ENCODE measurements at places on chromosomes 1 and 21.

DNA sequence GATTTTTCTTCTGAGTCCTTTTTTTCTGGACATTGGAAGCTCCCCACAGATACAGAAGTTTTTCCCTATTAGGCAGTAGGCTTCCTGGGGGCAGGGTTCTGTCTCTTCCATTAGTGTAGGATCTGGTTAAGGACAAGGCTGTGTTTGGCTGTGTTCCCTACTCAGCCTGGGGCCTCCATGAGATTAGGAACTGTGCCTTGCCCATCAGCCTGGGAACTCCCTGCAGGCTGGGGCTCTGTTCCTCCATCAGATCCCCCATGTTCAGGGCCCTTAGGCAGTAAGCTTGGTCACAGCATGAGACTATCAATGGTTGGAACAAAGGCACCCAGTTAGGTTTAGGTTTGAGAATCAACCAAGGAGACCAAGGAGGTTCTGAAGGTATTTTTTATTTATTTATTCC is 22.7 kb downstream of the NAV1 start:
- no peak for DNase-seq

DNA sequence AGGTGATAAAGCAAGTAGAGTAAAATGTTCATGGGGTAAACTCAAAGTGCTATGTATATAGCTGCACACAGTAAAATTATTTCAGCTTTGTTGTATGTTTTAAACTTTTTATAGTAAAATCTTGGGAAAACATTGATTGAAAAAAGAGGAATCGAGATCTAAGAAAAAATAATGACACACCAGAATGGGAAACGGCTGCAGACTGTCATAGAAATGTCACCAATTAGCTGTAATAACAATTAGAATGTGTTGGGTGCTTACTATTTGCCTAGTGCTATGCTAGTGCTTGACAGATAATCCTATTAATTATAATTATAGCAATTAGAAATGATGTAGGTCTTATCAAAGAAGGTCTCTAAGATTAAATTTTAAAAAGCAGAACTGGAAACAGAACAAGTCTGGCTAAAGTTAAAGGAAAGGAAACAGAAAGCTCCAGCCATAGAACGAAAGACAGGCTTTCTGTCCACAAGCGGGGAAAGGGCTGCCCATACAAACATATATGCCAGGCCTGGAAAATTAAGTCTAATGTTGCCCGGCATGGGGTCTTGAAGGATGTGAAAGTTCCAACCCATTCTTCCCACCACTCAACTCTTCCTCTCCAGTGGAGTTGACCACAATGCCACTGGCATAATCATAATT is 5.0 kb downstream of the PCNX2 start:
- no peak for DNase-seq

DNA sequence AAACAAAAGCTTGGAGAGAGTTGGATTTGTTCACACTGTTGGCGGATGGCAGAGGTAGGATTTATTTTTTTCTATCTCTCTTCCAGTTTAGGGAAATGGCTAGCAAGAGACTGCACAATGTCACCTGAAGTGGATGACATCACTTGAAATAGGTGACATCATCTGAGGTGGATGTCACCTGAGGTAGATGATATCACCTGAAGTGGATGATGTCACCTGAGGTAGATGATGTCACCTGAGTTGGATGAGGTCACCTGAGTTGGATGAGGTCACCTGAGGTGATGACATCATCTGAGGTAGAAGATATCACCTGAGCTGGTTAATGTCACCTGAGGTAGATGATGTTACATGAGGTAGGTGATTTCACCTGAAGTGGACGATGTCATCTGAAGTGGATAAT is 413.4 kb downstream of the DSCAM start:
- no peak for DNase-seq

DNA sequence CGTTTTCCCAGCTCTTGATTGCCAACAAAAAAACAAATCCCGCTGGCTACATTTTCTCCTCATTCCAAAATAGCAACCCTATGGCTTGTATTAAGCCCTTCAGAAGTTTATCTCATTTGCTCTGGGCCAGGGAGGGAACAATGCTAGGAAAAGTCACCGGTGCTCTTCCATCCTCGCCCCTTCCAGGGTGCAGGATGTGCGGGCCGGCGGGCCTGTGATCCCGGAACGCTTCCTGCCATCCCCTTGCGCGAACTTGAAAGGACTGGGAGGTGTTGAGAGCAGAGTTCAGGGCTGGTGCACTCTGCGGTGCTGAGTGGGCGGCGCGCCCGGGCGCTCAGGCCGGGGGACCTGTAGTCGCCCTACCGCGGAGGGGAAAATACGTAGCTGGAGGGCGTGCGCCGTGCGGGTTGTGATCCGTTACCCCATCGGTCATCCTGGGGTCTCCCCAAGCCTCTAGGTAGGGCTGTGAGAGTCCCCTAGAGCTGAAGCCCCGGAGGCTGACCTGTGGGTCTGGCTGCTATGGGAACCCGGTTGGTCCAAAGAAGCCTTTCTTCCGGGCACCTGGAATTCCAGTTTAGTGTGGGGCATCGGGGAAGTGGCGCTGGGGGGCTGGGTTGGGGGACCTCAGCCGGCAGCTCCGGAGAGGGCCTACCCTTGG is 13.1 kb downstream of the NR5A2 start:
- no peak for DNase-seq

DNA sequence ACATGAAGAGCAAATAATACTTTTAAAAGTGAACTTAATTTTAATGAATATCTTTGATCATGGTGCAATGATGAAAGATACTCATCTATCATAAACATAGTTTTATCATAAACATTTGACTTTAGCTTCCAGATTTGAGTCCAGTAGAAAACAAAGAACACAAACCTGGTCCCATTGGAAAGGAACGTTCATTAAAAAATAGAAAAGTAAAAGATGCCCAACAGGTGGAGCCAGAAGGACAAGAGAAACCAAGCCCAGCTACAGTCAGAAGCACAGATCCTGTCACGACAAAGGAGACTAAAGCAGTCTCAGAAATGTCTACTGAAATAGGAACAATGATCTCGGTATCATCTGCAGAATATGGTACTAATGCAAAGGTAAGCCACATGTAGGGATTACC is 55.6 kb upstream of the MYOCOS start:
- DNase-seq = no peak

- DNase-seq = no peak
These were observed 16.9 kb downstream of the ATG4C start for GRCh38 chr1:62800825-62801306.

DNA sequence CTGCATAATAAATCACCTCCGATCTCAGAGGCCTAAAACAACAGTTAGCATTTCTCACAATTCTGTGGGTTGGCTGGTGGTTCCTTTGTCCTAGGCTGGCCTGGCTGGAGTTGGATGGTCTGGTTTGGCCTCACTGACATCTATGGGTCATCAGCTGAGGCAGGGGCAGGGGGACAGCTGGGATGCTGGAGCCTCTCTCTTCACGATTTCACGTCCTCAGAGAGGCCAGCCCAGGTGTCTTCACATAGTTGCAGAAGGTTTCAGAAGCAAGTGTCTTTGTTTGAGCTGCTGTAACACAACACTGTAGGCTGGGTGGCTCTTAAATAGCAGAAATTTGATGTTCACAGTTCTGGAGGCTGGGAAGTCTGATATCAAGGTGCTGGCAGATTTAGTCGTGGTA is 155.5 kb upstream of the CACNA1E start:
- DNase-seq = no peak

DNA sequence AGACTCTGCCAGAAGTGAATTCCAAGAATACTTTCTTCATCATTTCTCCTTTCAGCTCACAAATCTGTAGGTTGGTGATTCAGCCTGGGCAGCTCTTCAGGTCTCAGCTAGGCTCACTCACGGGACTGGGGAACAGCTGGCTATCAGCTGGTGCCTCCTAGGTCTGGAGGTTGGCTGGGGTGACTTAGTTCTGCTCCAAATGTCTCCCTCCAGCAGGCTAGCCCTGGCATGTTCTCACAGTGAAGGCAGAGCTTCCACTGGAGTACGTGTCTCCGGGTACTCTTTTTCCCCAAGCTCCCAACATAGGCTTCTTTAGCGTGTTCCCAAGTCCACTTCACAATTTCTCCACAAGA is 12.5 kb upstream of the VAMP4 start:
- DNase-seq = no peak

GRCh38 chr1:182330303-182330702 is 61.3 kb downstream of the GLUL start:
- no peak for DNase-seq

DNA sequence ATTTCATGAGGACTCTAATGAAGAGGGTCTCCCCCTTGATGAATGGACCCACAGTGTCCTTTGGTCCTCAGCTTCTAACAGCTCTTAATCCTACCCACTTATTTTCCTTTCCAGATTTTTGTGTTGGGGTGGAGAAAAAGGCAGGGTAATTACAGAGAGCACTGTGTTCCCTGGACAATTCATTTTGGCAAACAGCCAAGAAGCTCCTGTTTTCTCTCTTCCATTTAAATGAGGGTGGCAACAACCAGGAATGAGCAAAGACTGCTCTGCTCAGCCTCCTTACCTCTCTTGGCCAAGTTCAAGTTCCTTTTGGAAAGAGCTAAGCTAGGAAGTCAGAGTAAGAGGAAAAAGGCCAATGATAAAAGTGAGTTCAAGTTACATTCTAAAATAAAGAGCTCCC is 11.9 kb downstream of the XKR8 start:
- DNase-seq = no peak

DNA sequence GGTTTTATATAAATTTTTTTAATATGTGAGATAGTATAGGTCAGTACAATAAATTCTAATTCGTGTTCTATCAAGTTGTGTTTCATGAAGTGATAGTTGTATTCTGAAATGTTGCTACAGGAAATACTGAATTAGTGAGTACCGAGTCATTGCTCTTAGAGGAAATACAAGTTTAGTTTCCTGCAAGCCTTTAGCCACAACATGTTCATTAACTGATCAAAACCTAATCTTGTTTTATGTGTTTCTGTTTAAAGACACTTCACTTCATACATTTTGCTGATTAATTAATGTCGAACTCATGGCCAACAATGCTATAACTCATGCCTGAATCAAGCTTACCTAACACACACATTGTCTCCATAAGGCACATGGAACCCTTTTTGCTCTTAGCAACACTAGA is 43.6 kb downstream of the LRRC7 start:
- DNase-seq = no peak

DNA sequence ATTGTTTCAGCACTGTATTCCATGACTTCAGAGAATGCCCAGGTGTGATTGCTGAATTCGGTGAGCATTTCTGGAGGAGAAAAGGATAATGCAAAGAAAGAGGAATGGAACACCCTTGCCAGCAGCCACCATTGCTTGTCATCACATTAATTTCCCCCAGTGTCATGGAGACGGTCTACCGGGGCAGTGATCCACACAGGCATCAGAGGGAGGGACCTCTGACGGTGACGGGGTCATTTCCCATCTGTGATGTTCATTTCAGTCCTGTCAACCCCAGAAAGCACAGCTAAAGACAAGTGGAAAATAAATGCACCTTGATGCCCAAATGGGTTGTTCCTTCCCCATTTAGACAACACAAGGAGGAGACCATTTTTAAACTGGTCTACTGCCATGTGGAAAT is 376.4 kb downstream of the PCP4 start:
- DNase-seq = no peak

- DNase-seq = no peak
These were observed 37.5 kb downstream of the FBXO2 start for GRCh38 chr1:11616766-11617165.

DNA sequence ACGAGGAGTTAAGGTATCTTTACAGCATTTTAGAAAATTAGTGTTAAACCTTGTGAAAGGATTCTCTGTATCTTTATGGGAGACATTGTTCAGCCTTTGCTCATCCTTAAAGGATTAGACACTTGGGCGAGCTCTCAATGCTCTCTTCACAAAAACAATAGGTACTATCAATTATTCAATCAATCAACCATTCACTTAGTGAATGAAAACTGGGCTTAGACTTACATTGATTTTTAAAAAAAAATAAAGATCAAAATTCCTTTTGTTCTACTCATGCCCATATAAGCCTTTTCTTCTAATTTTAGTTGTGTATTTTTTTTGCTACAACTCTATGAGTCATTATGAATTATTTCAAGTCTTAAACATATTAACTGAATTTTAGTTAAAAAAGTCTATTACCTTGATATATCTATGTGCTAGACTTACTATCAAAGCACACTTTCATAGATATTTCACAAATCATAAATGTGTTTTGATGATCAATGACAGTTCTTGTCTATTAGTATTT is 181.2 kb downstream of the DPYD start:
- DNase-seq = no peak

GRCh38 chr1:235851939-235852338 is 14.8 kb downstream of the LYST start:
- DNase-seq = no peak

- DNase-seq = no peak
These were observed 6.8 kb downstream of the RRAGC start for GRCh38 chr1:38852780-38853179.

- no peak for DNase-seq
These were observed 18.7 kb upstream of the ETS2 start for GRCh38 chr21:38787016-38787415.

DNA sequence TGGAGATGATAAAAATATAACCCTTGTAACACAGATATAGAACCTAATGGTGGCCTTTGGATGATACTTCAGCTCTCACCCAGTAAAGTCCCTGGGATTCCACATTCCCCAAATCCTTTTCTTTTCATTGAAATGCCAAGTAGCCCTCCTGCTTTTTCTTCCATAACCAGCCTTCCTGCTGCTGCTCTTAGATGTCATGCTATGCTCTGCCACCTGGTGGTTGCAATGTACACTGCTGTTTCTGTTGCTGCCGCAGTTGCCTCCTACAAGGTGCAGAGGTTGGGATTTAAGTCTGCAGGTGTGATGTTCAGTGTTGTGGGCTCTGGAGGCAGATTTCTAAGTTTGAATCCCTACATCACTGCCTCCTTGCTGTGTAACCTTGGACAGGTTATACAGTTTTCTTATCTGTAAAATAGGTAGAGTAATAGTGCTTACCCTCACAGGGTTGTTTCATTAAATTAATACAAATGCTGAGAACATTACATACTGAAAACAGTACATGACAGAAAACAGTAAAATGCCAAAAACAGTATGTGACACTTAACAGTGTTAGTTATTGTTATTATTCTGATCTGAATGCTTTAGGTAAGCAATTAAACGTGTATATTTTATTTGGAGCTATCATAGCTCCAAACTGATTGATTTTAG is 64.3 kb downstream of the CAMSAP2 start:
- peak; percentile 49 for DNase-seq

- DNase-seq = peak; percentile 50
These were observed 18.0 kb downstream of the KIAA2013 start for GRCh38 chr1:11908095-11908675.

DNA sequence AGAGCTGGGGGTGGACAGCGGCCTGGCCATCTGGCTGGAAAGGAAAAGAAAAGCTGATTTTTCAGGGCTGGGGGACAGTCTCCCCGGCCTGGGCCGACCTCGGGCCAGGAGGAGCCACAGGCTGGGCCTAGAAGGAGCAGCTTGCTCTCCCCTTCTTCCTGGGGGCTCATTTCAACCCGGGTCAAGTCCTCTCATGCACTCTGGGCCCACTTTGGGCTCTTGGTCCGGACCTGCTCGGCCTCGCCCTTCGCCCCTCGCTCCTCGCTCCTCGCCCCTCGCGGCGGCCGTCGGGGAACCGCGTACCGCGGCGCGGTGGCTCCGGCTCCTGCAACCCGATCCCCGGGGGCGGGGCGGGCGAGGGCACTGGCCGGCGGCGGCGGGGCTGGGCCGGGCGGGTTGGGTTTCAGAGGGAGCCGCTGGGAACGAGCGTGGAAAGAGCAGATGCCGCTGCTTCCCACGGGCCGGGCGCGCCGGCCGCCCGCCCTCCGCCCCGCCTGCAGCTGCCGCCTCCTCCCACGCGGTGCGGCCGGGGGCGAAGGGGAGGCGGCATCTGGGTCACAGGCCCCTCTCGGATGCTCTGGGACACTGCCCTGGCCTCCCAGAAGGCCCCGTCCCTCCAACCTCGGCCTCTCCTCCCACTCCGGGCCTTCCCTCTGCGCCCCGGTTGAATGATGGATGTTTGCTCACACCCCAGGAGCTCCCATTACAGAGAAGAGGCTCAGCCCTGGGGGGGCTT is 6.6 kb downstream of the HEYL start:
- DNase-seq = no peak

All from stimulated activated CD4-positive, alpha-beta T cell treated with anti-CD3 and anti-CD28 coated beads, TNF-alpha, amount 100 ng/mL, for 24 hours (primary cell).